ENCODE measurements at places on chromosomes 6 and 20.

GRCh38 chr6:155088856-155089255 is 93.7 kb downstream of the TIAM2 start:
- DNase-seq = no peak

DNA sequence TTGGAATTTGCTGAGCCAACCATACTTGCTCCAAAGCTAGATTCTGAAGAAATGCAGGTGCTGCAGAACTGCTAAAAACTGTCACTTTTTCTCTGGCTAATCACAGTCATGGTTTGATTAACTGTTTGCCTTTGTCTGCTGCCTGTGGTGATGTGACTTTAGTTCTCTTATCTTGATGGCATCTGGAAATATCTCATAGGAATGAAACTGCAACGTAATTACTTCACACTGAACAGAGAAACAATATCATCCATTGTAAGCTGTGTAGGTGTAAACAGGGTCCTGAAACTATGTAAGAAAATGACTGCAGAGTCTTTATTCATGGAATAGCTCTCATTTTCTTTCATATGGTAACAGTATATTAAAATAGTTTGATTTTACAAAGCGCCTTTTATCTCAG is 721.9 kb upstream of the HS3ST5 start:
- no peak for DNase-seq

DNA sequence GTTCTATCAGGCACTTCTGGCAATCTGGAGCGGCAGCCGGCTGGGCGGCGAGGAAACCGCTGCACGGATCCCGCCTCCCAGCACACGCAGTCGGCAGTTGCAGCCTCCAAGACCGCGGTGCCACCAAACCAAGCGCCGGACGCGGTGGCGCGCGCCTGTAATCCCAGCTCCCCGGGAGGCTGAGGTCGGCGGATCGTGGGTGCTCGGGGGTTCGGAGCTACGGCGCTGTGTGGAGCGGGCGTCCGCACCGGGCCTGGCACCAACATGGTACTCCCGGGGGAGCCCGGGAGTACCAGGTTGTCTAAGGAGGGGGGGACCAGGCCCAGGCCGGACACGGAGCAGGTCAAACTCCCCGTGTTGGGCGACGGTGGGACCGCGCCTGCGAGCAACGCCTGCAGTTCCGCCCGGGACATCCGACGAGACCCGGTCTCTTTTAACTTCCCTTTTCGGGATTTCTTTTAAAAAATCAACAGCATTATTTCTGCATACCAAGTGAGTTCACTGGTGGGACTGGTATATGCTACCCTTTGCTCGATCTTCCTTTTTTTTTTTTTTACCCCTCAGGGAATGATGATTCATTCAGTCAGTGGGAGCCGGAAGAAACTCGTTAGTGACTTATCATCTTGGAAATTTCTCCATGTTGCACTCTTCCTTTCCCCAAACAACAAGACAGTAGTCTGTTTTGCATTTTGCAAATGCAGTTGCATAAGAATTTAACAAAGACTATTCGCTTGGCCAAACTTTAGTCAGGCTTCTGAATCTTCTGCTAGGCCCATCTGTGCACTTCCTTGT is 27.6 kb downstream of the ZNF311 start:
- peak; percentile 36 for DNase-seq

GRCh38 chr6:151265282-151265681 is 25.5 kb downstream of the AKAP12 start:
- DNase-seq = no peak

- DNase-seq = no peak
Measured at GRCh38 chr6:109373762-109374161, 8.5 kb downstream of the CD164 start.

- DNase-seq = no peak
Measured at GRCh38 chr6:135014353-135014832, 40.2 kb downstream of the HBS1L start.

- DNase-seq = no peak
Measured at GRCh38 chr6:33709605-33710295, 1.8 kb downstream of the UQCC2 start.

DNA sequence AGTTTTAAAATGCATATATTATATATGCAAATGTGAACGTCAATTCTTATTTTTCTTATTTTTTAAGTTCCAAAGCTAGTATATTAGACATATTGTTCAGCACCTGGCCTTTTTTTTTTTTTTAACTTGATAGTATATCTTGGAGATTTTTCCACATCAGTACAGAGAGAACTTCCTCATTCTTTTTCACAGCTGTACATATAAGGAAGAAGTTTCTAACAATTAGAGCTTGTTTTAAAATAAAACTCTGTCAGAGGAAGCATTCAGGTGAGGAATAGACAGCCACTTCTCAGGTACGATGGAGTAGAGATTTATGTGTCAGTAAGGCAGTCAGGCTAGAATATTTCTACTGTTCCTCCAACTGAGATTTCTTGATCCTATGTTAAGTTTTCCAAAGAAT is 233.1 kb upstream of the SUPT3H start:
- no peak for DNase-seq

GRCh38 chr6:10882657-10883171 is 873 bp upstream of the GCM2 start:
- no peak for DNase-seq

GRCh38 chr20:61549865-61550264 is 297.8 kb downstream of the CDH4 start:
- no peak for DNase-seq

DNA sequence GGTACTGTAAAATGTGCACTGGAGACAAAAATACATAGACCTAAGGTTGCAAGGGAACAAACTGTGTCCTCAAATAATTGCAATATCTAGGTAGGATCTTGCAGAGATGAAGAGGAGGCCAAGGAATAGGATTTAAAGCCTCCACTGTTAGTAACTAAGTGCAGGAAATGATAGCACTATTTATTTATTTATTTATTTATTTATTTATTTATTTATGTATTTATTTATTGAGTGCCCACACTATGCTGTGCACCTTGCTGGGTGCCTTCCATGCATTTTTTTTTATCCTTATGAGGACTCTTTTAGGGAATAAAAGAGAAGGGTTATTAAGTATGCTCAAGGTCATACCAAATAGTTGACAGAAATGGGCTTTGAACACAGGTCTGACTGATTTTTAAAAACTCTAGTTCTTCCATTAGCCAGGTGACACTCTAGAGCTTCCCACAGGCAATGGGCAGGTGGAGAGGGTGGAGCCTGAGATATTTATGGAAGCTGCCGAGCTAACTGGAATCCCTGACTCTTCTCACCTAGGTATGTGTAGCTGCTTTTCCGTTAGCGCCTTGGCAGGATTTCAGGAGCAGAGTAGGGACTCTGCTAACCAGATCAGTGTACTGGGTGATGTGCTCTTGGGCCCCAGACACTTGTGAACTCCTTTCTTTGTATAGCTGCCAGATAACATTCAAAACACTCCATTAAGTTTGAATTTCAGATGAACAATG is 12.8 kb upstream of the NUP153 start:
- no peak for DNase-seq

DNA sequence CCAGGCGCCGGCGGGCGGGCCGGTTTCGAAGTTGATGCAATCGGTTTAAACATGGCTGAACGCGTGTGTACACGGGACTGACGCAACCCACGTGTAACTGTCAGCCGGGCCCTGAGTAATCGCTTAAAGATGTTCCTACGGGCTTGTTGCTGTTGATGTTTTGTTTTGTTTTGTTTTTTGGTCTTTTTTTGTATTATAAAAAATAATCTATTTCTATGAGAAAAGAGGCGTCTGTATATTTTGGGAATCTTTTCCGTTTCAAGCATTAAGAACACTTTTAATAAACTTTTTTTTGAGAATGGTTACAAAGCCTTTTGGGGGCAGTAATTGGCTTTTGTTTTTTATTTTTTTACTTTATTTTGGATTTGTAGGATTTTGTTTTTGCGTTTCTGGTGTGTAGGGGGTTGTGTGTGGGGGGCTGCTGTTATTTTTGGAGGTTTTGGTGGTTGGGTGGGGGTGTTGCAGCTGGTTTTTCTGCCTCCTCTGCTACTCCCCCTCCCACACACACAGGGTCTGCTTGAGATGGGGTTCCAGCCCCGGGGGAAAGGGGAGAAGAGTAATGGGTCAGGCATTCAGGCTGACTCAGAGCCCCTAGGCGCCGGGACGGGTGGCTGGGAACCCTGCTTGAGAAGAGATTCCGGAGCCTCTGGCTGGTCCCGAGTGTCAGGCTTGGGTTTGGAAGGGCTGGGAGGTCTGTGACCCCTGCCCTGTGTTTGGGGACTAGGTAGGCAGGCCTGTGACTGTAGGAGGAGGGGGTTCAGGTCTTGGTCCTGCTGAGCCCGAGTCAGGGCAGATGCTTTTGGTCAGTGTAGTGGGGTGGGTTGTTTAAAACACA is 2.0 kb downstream of the CEBPB start:
- DNase-seq = peak; percentile 93

GRCh38 chr6:146550911-146551310 is 7.3 kb downstream of the RAB32 start:
- no peak for DNase-seq

GRCh38 chr6:45665859-45666258 is 288.1 kb upstream of the SUPT3H start:
- DNase-seq = no peak

GRCh38 chr20:7499201-7499600 is 441.1 kb downstream of the HAO1 start:
- DNase-seq = no peak

DNA sequence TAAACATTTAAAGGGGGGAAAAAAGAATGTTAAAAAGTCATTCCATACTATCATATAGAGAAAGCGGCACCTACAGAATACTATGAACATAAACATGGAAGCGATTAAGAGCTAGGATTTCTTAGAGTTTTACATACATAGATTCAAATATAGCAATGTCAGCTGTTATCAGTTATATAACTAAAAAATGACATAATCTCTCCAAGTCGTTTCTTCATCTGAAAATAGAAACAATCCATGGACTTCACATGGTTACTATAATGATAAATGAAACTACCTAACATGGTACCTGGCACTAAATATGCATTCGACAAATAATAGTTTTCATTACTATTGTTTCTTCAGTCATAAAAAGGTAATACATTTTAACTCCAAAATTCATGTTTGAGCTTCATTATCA is 3.7 kb downstream of the IBTK start:
- DNase-seq = no peak

DNA sequence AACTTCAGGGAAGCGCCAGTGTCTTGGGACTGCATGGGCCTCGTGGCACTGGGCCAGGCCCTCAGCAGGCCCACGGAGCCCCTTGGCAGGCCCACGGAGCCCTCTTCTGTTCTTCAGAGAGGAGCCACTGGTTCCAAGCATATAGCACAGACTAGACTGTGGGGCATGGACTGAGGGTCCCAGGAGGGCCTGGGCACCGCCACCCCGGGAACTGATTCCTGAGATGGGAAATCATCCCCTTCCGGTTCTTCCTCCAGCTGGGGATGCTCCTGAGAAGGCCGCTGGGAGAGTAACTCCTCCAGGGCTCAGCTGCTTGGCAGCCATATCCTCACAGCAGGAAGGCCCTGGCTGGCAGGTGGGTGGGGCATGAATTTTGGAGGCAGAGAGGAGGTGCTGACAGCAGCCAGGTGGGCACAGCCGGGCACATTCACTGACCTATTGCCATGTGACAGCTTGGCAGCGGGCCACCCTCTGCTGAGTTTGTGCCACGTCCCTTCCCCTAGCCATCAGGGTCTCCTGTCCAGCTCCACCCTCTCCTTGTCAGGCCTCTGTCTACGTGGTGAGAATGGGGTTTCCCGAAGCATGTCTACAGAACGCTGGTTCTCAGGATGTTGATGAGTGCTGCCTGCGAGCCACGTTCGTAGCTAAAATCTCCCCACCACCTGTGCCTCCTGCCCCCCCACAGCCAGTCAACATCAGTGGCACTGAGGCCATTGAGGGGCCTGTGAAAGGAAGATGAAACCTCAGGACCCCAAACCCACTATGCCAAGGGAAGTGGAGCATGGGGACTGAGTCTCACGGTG is 152.1 kb downstream of the TAF4 start:
- DNase-seq = no peak

- peak; percentile 22 for DNase-seq
Measured at GRCh38 chr6:98834060-98835031, at the start of gene POU3F2. POU3F2 (plus strand) TSS chr6:98834574; CDS start chr6:98834874, 300 bp downstream.

GRCh38 chr6:35037664-35038038 is 103.5 kb downstream of the TCP11 start:
- DNase-seq = no peak

GRCh38 chr6:159105716-159106115 is 60.9 kb upstream of the TAGAP start:
- DNase-seq = no peak

- no peak for DNase-seq
Measured at GRCh38 chr20:6053776-6054688, at the start of gene LRRN4. LRRN4 (minus strand) TSS chr20:6054060; CDS start chr20:6052799, 1,261 bp downstream.

DNA sequence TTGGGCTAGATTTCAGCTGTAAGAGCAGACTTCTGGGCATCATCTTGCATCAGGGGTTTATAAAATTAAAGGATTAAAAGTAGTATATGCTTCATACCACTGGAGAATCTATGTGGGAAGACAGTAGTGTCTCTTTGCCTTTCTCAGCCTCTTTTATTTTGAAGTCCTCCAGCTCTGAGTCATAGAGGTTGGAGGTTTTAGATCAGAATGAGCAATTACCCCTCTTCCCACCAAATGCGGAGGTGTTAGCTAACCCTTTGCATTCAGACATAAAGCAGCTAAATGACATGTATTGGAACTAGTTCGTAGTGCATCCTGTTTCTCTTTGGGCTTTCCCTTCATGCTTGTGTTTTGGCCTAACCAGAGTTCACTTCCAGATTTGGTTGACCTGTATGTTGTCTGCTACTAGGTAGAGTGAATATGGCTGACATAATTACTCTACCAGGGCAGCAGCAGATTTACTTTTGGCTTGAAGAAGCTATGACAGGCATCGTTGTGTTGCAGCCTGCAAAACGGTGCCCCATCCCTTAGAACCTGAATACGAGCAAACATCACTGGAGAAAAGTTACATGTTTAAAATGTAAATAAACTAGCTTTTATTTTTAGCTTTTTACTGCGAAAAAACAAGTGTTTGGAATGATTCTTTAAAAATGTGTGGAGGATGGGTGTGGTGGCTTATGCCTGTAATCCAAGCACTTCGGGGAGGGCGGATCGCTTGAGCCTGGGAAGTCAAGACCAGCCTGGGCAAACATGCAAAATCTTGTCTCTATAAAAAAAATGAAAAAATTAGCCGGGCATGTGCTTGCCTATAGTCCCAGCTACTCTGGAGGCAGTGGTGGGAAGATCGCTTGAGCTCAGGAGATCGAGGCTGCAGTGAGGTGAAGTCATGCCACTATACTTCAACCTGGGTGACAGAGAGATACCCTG is 82.2 kb downstream of the MYO6 start:
- DNase-seq = no peak

- no peak for DNase-seq
Measured at GRCh38 chr6:168908887-168909286, 344.8 kb downstream of the THBS2 start.

DNA sequence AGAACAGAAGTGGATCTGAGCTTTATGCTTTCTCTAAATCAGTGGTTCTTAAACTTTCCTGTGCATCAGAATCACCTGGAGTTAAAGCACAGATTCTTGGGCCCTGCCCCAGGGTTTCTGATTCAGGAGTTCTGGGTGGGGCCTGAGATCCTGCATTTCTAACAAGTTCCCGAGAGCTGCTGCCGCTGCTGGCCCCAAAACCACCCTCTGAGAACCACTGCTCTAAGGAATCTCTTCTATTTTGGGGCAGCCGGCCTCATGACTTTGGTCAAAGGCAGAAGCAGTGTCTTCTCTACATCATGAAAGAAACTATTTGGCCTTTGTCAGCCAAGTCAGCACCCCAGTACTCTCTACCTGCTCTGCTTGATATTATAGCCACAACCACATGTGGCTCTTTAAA is 42.1 kb upstream of the RIN2 start:
- no peak for DNase-seq

Data from hematopoietic multipotent progenitor cell treated with erythropoietin and hydrocortisone succinate and interleukin-3 and kit ligand, for 15 days (in vitro differentiated cells).